ENCODE measurements at places on chromosomes 4 and X.

GRCh38 chr4:105426187-105426897, 47.5 kb downstream of the PPA2 start:
- DNase-seq: no peak

GRCh38 chr4:140037353-140038030, 116.5 kb downstream of the MAML3 start:
- DNase-seq: no peak

GRCh38 chr4:158580064-158580463, 58.4 kb downstream of the RXFP1 start:
- no peak for DNase-seq

- no peak for DNase-seq
Observed at GRCh38 chrX:71909956-71910355, 689 bp upstream of the NHSL2 start.

GRCh38 chr4:157141976-157142375, 66.0 kb downstream of the GLRB start:
- DNase-seq: no peak

DNA sequence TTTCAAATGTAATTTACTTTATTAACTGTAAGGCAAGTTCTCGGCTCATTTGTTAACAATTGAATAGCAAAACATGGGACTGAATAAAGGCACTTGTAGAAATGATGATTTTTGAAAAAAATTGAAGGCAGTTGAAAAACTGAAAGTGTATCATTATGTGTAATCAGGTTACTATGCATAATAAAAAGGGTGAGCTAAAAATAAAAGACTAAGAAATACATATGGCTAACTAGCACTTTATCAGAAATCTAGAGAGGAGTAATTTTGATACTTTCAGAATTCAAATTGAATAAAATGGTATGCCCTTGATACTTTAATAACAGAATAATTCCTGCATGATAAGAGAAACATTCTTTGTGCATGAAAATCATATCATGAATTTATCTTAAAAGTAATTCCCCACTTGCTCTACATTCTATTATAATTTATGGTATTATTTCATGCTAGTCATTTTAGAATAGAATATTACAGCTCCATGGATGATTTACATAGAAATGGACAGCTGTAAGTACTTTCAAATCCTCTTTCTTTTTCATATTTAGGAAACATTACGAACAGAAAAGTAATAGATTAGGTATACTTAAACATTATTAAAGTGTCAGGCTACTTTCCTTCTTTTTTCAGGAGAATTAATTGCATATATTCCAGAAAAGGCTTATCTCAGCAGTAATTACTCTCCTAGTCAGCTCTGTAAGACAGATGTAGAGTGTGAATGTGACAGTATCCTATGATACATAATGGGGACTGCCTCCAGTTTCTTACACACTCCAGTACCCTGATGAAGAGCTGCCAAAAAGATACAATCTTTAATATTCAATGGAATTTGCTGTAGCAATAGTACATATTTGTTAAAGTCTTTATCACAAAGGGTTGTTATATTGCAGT, 697.3 kb downstream of the CCSER1 start:
- no peak for DNase-seq

GRCh38 chr4:142034101-142034500, 397.7 kb downstream of the IL15 start:
- DNase-seq: no peak

DNA sequence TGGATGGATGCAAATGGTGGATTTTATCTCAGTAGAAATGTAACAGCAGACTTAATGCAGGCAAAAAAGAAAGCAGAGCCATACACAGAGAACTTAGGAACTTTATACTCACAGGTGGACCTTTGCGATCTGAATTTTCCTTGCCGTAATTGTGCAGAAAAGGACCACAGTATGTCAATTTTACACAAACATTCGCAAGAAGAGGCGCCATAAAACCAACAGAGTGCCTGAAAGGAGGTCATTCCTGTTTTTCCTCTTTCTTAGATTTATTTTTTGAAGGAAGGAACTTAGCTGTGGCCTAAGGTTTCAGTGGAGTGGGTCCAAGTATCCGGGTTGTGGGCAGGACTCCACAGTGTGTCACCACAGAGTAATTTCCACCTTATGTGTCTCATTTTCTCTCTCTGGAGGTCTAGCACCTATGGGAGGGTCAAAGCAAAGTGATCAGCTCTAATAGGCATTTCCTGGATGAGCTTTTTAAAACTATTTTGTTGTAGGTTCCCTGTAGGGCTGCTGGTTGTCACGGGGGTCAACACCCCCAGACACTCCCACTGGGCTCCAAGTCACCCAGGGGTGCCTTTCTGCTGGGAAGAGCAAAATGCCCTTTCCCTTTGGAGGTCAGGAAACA, 24.7 kb upstream of the PBDC1 start:
- DNase-seq: no peak

- DNase-seq: no peak
Observed at GRCh38 chr4:56704089-56704871, 23.2 kb upstream of the HOPX start.

- DNase-seq: peak; percentile 61
Observed at GRCh38 chrX:154443992-154444754, at the start of gene FAM50A. Gene FAM50A, plus strand, starts transcription at chrX:154444141. Its CDS starts 95 bp downstream, at chrX:154444236.

DNA sequence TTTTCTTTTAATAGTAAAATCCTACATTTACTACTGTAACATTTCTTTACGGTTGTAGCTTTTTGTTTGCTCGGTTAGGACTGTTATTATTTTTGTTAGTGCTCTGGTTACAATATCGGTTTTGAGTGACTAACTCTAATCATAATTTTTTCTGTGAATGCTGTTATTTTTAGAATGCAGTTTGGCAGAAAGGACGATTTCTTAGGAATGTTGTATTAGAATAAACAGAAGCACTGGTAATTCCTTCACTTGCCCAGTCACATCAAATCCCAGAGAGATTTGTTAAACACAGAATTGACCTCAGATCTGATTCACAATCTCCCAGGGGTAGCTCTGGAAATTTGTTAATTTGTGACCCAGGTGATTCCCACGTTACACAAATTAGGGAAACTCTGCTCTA, 21.7 kb downstream of the DDIT4L start:
- no peak for DNase-seq

GRCh38 chrX:132561974-132562373, 73.1 kb upstream of the MBNL3 start:
- no peak for DNase-seq
